ENCODE measurements at places on chromosomes 13 and 19.

DNA sequence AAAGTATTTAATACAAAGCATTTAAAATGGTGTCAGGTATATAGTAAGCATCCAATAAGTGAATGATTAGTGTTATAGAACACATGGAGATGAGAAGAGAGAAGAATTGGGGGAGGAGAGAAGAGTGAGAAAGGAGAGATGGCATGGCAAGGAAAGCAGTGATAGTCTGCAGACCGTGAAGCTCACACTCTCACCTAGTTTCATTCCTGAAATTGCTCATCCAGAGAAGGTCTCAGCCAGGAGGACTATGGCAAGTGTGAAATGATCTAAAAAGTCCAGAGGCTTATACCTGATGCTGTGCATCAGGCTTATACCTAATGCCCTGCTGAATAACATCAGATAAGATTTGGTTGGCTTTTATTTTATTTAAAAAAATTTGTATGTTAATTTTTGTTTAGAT lies 351.6 kb upstream of the KLF12 start:
- no peak for DNase-seq

GRCh38 chr13:40598569-40598968 lies 67.9 kb downstream of the FOXO1 start:
- no peak for DNase-seq

GRCh38 chr13:39818953-39819352 lies 163.5 kb downstream of the COG6 start:
- no peak for DNase-seq

DNA sequence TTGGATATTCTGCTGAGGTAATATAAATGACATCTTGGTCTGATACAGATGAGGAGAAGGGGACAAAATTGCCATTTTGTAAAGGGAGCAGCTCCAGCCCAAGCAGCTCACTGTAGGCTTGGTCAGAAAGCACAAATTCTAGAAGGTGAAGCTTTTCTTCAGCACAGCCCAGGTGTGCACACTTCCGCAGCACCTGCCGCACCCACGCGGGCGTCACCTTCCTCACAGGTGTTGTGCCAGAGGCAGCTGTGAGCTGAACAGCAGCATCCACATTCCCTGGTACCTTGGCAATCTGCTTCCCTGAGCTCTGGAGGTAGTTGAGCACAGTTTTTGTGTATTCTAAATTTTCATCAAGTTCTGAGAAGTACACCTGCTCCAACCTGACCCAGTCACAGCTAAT lies 79.0 kb downstream of the SACS start:
- no peak for DNase-seq
